Mesothelial cell of epicardium (in vitro differentiated cells): ENCODE measurements at places on chromosomes 1 and 21. TPM values are rescaled to one million over a fixed set of nuclear protein-coding genes. Genes with fewer than 3 reads are reported as not detected.
A peak's percentile ranks its signal among the peaks of the same experiment; 100 is the strongest.

Gene HSD11B1
- 0.63 TPM in 1 of 3 replicates, not detected in the others for total RNA-seq

Gene TDRD5
- total RNA-seq = 0.07 TPM in 1 of 3 replicates, not detected in the others

Gene SPATA6
- 17.7 to 18.1 TPM (median 17.9 TPM) in 3 replicates for total RNA-seq

Gene NDUFS5
- 184 to 196 TPM (median 186 TPM) in 3 replicates for total RNA-seq

Gene C4BPA
- 0.09 to 0.20 TPM (median 0.16 TPM) in 3 replicates for total RNA-seq

Gene ICOSLG
- total RNA-seq = 3.8 to 4.4 TPM (median 4.2 TPM) in 3 replicates

Gene VANGL2
- 55.5 to 59.5 TPM (median 57.2 TPM) in 3 replicates for total RNA-seq

Gene METTL13
- 27.4 to 32.5 TPM (median 30.2 TPM) in 3 replicates for total RNA-seq

DNA sequence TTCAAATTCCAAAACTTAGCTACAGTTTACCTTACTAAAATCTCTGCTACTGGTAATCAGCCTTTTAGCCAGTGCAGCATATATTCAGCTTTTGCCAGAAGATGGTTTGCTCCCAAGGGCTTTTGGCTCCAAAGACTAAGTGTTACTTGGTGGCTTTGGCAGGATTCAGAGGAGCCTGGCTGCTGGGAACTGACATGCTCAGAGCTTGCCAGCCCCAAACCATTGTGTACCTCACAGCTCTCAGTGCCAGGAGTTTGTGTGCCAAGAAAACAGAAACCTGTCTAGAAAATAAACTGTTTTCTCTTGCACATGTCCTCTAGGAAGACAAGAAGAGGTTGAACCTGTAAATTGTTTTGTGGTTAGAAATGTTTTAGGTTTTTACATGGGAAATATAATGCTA, 315.9 kb downstream of the ST6GALNAC3 start:
- H3K4me1 ChIP-seq = peaks cover 34% of the 10 kb centered on the region
- peak overlapping the region; percentile 8 for H3K27ac ChIP-seq
- H3K4me3 ChIP-seq = no peak overlapping the region
- no peak for DNase-seq
- H3K27me3 ChIP-seq = no peaks in the 10 kb centered on the region

GRCh38 chr21:31351438-31351837, 7.4 kb upstream of the TIAM1 start:
- H3K27ac ChIP-seq = peak overlapping the region; percentile 78
- no peak for DNase-seq
- H3K4me1 ChIP-seq = peaks cover 35% of the 10 kb centered on the region
- H3K36me3 ChIP-seq = peaks cover 3% of the 10 kb centered on the region
- H3K27me3 ChIP-seq = no peaks in the 10 kb centered on the region

GRCh38 chr1:244291236-244292201, 160.2 kb downstream of the ADSS2 start:
- no peak overlapping the region for H3K27ac ChIP-seq
- no peak overlapping the region for H3K4me3 ChIP-seq
- no peaks in the 10 kb centered on the region for H3K27me3 ChIP-seq
- no peak for DNase-seq
- H3K36me3 ChIP-seq = no peaks in the 10 kb centered on the region

DNA sequence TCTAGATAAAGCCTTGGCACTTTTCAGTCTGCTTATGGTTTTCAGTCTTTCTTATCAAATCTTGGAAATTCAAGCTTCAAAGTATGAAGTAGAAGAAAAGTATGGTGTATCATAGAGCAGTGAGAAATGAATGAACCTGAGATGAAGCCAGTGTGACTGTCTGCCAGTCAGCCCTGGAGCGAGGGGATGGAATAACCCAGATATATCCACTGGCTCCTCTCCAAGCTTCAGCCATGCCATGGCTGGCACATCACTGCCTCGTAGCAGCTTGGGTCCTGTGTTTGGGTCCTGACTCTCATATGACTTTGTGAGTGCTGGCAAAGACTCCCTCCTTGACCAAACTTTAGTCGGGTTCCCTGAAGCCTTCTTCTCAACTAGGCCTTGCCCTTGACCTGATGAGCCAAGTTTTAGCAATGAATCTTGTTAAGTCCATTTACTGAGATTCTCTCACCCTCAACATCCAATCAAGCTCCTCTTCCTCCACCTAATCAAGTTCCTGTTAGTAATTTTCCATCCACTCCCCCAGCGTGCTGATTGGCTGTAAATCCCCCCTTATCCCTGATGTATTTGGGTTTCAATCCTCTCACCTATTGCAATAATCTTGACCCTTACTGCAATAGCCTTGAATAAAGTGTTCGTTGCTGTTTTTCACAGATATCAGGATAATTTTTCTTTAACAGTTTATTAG, 62.5 kb upstream of the PRDX6 start:
- H3K27ac ChIP-seq = no peak overlapping the region
- H3K4me3 ChIP-seq = no peak overlapping the region
- no peak for DNase-seq

DNA sequence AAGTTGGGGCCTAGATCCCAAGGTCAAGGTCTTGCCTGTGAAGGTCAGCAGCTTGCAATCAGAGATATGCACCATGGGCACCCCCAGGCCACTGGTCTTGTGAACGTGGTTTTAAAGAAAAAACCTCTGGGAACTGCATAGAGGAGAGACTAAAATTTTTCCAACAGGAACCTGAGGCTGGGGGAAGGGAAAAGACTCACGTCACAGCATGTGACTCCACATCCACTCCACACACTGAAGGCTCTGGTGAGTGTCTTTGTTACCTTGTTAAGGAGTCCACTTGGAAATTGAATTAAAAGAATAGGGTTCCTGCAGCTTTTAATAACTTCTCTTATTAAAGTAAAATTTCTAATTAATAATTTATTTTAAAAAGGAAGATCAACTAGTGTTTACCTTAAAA, 224.9 kb downstream of the DAB1 start:
- H3K27ac ChIP-seq = no peak overlapping the region
- peaks cover 10% of the 10 kb centered on the region for H3K4me1 ChIP-seq
- peaks cover 21% of the 10 kb centered on the region for H3K27me3 ChIP-seq
- no peaks in the 10 kb centered on the region for H3K36me3 ChIP-seq
- no peak overlapping the region for H3K4me3 ChIP-seq

- peak overlapping the region; percentile 91 for H3K27ac ChIP-seq
- peak overlapping the region; percentile 70 for H3K4me3 ChIP-seq
- H3K27me3 ChIP-seq = no peaks in the 10 kb centered on the region
- DNase-seq = no peak
- peaks cover 37% of the 10 kb centered on the region for H3K4me1 ChIP-seq
- no peaks in the 10 kb centered on the region for H3K36me3 ChIP-seq
These were observed 688.9 kb downstream of the USP25 start for GRCh38 chr21:16418642-16419041.

- H3K4me3 ChIP-seq = no peak overlapping the region
- peaks cover 78% of the 10 kb centered on the region for H3K27me3 ChIP-seq
- peaks cover 3% of the 10 kb centered on the region for H3K4me1 ChIP-seq
- H3K27ac ChIP-seq = no peak overlapping the region
- H3K36me3 ChIP-seq = no peaks in the 10 kb centered on the region
These were observed 62.8 kb downstream of the PAX7 start for GRCh38 chr1:18693256-18694098.

- peak overlapping the region; percentile 100 for H3K27ac ChIP-seq
- H3K4me1 ChIP-seq = peaks cover 24% of the 10 kb centered on the region
- H3K4me3 ChIP-seq = peak overlapping the region; percentile 53
- no peaks in the 10 kb centered on the region for H3K36me3 ChIP-seq
These were observed 341.8 kb downstream of the RYR2 start for GRCh38 chr1:237383791-237384190.

DNA sequence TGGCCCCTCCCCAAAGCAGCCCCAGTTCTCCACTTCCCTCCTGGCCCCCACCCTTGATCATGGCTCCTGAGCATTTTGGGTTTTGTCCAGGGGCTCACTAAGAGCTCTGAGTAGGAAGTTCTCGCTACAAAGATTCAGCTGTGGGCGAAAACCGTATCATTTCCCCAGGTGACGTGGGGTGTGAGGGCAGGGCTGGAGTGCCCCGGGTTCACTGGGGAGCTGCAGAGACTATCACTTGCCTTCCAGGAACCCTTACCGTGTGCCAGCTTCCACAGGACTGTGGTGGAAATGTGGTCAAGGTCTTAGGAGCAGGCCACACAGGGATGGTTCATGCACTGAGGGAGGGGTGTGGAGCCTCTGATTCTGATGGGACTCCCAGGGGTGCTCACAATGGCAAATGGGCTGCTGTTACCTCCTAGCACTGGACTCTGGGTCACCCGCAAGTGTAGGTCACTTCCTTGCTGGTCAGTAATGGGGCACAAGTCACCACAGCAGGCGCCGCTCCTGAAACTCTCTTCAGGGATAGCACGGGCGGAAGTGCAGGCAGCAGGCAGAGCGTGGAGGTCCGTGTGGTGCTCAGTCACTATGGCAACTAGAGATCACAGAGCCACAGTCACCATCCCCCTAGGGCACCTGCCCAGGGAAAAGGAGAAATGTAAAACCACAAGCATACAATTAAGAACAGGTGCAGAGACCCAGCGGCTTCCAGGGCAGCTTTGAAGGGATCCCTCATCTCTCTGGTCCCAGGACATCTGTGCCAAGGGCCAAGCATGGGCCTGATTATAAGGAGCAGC, 35.4 kb downstream of the RSPH1 start:
- H3K27ac ChIP-seq = no peak overlapping the region
- no peak for DNase-seq
- H3K36me3 ChIP-seq = no peaks in the 10 kb centered on the region
- H3K4me1 ChIP-seq = no peaks in the 10 kb centered on the region
- no peaks in the 10 kb centered on the region for H3K27me3 ChIP-seq
- H3K4me3 ChIP-seq = no peak overlapping the region

DNA sequence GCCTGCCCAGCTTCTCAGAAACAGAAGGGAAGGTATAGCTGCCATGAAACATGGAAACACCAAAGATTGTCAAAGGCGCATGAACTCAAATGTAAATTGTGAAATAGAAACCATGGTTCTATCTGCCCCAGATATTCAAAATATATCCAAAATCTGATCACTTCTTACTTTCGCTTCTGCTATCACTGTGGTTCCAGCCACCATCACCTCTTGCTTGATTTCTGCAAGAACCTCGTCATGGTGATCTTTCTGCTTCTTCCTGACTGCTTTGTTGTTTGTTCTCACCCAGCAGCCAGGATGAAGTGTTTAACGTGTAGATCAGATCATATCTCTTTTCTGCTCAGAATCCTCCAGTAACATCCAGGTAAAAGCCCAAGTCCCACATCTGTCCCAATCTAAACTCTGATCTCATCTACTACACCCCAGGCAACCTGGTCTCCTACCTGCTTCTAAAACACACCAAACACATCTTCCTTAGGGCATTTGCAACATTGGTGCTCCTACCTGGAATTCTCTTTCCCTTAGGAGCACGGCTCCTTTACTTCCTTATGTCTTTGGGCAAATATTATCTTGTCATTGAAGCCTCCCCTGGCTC, 10.5 kb upstream of the LMO4 start:
- peaks cover 8% of the 10 kb centered on the region for H3K27me3 ChIP-seq
- no peaks in the 10 kb centered on the region for H3K36me3 ChIP-seq
- H3K4me1 ChIP-seq = peaks cover 14% of the 10 kb centered on the region
- no peak overlapping the region for H3K27ac ChIP-seq

DNA sequence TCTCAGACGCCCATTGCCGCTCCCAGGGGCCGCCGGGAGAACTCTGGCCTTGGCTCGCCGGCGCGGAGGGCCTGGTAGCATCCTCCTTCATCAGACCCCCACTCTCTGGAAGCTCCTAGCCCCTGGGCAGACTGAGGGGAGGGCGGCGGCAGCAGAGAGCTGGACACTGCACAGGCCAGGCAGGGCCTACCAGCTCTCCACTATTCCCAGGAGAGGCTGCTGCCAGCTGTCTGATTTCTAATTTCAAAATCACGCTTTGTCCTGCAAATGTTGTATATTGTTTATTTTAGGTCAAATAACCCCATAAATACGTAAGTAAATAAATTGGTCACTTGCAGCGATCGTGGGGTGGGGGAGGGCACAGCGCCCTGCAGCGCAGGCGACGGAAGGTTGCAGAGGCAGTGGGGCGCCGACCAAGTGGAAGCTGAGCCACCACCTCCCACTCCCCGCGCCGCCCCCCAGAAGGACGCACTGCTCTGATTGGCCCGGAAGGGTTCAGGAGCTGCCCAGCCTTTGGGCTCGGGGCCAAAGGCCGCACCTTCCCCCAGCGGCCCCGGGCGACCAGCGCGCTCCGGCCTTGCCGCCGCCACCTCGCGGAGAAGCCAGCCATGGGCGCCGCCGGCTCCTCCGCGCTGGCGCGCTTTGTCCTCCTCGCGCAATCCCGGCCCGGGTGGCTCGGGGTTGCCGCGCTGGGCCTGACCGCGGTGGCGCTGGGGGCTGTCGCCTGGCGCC, at the start of gene MTARC1:
Gene MTARC1, plus strand, starts transcription at position 577 of the 732 bp plus-strand sequence. Its CDS starts 32 bp downstream, at position 609.
- H3K27me3 ChIP-seq = no peaks in the 10 kb centered on the region
- peak within 1 kb of the TSS; percentile 76 for H3K4me3 ChIP-seq
- no peaks in the 10 kb centered on the region for H3K36me3 ChIP-seq

GRCh38 chr21:45412491-45412890, 7.5 kb downstream of the COL18A1 start:
- peaks cover 74% of the 10 kb centered on the region for H3K4me1 ChIP-seq
- DNase-seq = no peak
- H3K27me3 ChIP-seq = no peaks in the 10 kb centered on the region
- H3K36me3 ChIP-seq = no peaks in the 10 kb centered on the region
- H3K4me3 ChIP-seq = no peak overlapping the region

DNA sequence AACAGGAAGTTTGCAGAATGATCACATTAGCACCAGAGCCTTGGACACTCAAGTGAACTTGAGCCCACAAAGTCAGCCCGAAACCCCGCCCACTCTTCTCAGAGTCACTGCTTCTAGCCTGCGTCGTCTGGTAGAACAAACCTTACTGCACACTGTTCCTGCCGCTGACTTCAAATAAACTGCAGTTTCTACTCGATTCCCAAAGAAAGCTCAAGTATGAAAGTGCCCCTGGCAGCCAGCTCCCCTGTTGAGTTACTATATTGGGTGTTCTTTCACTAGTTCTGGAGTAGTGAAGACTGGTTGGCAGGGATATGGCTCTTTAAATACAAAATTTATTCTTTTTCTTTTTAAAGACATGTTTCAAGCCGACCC, 164.7 kb downstream of the GALNT2 start:
- no peaks in the 10 kb centered on the region for H3K36me3 ChIP-seq
- no peaks in the 10 kb centered on the region for H3K27me3 ChIP-seq
- no peak overlapping the region for H3K4me3 ChIP-seq

- H3K27ac ChIP-seq = no peak overlapping the region
- peaks cover 10% of the 10 kb centered on the region for H3K4me1 ChIP-seq
- H3K36me3 ChIP-seq = no peaks in the 10 kb centered on the region
- no peak for DNase-seq
- H3K27me3 ChIP-seq = no peaks in the 10 kb centered on the region
- no peak overlapping the region for H3K4me3 ChIP-seq
These were observed 342.5 kb downstream of the DISC1 start for GRCh38 chr1:231969076-231969475.

- H3K4me3 ChIP-seq = no peak overlapping the region
- H3K4me1 ChIP-seq = peaks cover 46% of the 10 kb centered on the region
- H3K27ac ChIP-seq = peak overlapping the region; percentile 67
- H3K36me3 ChIP-seq = no peaks in the 10 kb centered on the region
These were observed 68.8 kb upstream of the HUNK start for GRCh38 chr21:31804008-31804394.

- H3K27me3 ChIP-seq = peaks cover 61% of the 10 kb centered on the region
- no peak for DNase-seq
- no peaks in the 10 kb centered on the region for H3K36me3 ChIP-seq
- no peak overlapping the region for H3K27ac ChIP-seq
- no peak overlapping the region for H3K4me3 ChIP-seq
These were observed 22.8 kb upstream of the CDK18 start for GRCh38 chr1:205481629-205482151.

- DNase-seq = no peak
- no peak overlapping the region for H3K27ac ChIP-seq
- H3K27me3 ChIP-seq = no peaks in the 10 kb centered on the region
- no peaks in the 10 kb centered on the region for H3K36me3 ChIP-seq
These were observed 146.7 kb upstream of the COL6A1 start for GRCh38 chr21:45834821-45835293.

GRCh38 chr1:203044546-203045250, 18.4 kb downstream of the PPFIA4 start:
- H3K4me3 ChIP-seq = no peak overlapping the region
- peaks cover 12% of the 10 kb centered on the region for H3K36me3 ChIP-seq
- H3K27me3 ChIP-seq = no peaks in the 10 kb centered on the region

GRCh38 chr1:21233490-21233889, 56.8 kb downstream of the ECE1 start:
- H3K27ac ChIP-seq = no peak overlapping the region
- H3K4me3 ChIP-seq = no peak overlapping the region
- no peaks in the 10 kb centered on the region for H3K27me3 ChIP-seq
- no peak for DNase-seq
